ENCODE measurements at places on chromosomes 13 and 19.

DNA sequence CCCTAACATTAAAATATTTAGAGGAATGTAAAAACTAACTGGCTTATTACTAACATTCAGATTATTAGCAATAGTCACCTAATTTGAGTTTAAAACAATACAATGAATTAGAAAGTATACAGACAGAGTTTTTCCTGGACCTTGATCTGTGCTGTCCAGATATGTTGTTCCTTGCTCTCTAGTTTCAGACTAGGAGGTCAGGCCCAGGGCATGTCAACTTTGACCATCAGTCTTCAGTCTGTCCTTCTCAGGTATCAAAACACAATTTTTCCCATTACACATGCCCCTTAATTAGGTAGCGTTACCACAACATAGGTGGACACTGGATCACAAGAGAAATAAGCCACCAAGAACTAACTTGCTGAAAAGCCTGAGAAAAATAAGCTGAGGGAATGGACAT lies 197.0 kb downstream of the MAB21L1 start:
- no peak for DNase-seq

GRCh38 chr13:110784704-110785103 lies 71.2 kb downstream of the ING1 start:
- no peak for DNase-seq

GRCh38 chr19:3565139-3565538 lies 7.6 kb upstream of the HMG20B start:
- DNase-seq: no peak

GRCh38 chr19:5030136-5030820 lies 61.4 kb downstream of the KDM4B start:
- DNase-seq: no peak

- DNase-seq: no peak
These were observed 8.0 kb downstream of the KLC3 start for GRCh38 chr19:45348367-45349125.
